Stimulated activated CD4-positive, alpha-beta T cell treated with anti-CD3 and anti-CD28 coated beads, Interleukin-4, amount 100 ng/mL, for 48 hours (primary cell): ENCODE measurements at places on chromosomes 5 and 9.

- DNase-seq = no peak
Observed at GRCh38 chr5:39437467-39437866, 12.7 kb upstream of the DAB2 start.

DNA sequence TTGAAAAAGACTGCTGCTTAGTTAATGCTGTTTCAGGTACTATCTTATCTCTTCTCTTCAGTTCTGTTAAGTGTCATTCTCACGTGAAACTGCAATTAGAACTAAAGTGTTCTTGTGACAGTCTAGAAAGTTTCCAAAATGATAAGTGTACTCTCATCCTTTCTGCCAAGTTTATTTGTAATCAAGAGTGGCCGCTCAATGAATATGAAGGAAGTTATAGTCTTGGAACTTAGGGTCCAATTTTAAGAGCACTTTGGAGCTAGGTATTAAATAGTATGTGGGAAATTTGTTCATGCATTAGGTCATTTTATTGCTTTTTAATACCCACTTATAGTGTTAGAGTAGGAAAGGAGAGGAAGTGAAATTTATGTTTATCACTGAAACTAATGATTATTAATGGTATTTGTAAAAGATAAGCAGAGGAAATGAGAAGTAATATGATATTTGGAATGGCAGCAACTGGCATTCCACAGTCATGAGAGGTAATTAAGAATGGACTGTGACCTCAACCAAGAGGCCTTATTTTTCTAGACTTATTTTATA is 20.4 kb downstream of the XRCC4 start:
- no peak for DNase-seq

- no peak for DNase-seq
Observed at GRCh38 chr9:94874316-94874715, 147.8 kb downstream of the AOPEP start.

- DNase-seq = no peak
Observed at GRCh38 chr9:138043411-138044345, 166.1 kb downstream of the CACNA1B start.

DNA sequence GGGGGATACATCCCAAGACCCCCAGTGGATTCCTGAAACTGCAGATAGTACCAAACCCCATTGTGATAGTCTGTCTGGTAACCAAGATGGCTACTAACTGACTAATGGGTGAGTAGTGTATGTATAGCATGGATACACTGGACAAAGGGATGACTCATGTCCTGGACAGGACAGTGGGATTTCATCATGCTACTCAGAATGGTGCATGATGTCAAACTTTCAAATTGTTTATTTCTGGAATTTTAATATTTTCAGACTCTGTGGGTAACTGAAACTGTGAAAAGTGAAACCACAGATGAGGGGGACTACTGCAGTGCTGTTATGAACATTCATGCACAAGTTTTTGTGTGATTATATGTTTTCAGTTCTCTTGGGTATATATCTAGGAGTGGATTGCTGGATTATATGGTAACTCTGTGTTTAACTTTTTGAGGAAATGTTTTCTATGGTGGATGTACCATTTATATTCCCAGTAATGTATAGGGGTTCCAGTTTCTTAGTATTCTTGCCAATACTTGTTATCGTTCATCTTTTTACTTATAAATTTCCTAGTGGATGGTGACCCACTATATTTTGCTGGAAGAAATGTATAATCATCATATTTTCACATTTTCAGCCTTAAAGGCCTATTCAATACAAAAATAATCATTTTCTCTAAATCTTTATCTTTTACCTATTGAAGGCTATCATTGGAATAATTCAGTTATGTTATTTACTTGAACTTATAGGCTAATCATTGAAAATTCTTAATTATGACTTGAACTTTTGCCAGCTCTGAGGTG is 140.9 kb downstream of the NR3C1 start:
- DNase-seq = no peak

DNA sequence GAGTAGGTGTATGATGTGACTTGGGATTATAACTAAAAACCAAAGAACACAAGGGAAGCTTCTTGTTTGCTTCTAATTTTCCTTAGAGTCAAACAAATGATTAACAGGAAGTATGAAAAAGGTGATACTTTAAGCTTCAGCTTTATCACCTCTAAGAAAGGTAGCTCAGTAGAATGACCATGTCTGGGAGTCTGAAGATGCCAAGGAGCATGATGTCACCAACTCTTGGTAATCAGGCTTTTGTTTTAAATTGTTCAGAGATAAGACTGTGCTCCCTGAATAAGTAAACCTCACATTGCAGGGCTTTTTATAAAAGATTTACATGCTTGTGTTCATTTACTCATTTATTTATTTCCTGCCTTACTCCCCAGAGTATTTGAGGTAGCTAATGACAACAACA is 169.9 kb downstream of the FER start:
- no peak for DNase-seq

GRCh38 chr9:109742776-109743348 is 37.1 kb upstream of the PALM2AKAP2 start:
- no peak for DNase-seq

DNA sequence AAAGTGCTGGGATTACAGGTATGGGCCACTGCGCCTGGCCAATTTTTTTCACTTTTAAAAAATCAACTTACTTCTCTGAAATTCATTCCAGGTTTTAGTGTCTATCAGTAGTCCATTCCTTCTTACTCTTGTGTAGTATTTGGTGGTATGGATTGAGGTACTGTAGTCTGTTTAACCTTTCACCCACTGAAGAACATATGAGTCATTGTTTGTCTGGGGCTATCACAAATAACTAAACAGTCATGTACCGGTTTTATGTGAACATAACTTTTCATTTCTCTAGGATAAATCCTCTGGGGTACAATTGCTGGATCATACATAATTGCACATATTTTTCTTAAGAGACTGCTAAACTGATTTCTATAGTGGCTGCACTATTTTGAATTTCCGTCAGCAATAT is 1188.0 kb upstream of the CDH9 start:
- no peak for DNase-seq

- no peak for DNase-seq
Observed at GRCh38 chr5:1751864-1752822, 47.5 kb downstream of the MRPL36 start.

- DNase-seq = no peak
Observed at GRCh38 chr5:107235167-107235566, 435.6 kb downstream of the EFNA5 start.

DNA sequence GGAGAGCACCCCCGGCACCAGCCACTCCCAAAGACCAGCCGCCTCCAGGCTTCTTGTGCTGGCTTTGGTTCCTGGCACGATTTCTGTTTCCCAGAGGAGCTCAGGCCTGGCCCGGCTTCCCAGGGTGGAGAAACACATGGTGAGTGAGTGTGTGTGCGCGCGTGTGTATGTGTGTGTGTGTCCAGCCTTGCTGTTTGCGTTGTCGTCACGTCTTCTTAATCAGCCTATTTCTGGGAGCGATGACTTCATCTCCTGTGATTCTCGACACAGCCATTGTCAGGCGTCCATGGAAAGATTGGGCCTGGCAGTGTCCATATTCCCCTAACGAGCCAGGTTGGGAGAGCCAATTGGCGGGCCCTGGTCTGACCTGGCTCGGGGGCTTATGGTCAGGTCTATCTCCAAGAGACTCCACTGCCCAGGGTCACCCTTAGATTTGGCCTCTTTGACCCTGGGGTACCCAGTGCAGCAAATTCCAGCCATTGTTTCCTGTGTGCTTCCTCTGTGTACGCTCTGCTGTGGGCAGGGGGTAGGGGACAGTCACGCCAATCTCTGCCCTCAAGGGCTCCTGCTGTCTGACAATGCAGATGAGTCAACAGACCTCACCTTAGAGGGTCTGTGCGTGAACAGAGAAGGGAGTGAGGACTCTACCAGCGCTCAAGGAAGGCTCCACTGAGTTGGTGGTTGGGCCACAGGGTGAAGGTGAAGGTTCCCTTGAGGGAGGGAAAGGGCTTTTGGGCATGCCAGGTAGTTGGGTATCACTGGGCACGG is 73.8 kb downstream of the DAB2IP start:
- no peak for DNase-seq
